ENCODE measurements at places on chromosomes 4 and X.

DNA sequence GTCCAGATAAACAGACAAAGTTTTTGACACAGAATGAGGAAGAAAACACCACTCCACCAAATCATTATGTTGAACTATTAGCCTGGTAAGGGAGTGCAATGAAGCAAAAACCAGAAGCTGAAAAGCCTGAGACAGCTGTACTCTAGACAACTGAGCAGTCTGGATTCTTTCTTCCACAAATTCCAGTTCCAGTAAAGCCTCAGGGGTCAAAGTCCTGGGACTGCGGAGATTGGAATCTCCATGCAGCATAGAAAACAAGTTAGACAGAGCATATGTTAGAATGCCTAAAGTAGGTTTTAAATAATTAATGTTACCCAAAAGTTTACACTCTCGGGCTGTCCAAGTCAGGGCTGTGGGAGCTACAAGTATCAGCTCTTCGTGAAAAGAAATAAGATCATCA, 263.2 kb downstream of the TECRL start:
- DNase-seq: no peak

- DNase-seq: no peak
These were observed 76.1 kb upstream of the FHDC1 start for GRCh38 chr4:152860046-152860445.

DNA sequence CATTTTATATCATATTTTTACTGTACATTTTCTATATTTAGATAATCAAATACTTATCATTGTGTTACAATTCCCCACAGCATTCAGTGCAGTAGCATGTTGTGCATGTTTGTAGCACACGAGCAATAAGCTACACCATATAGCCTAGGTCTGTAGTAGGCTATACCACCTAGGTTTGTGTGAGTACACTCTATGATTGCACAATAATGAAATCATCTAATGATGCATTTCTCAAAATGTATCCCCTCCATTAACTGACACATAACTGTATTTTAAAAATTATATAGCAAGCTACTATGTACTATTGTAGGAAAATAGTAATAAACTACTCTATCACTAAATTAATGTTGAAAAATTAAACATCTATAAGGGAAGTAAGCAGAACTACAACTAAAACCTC, 518.4 kb upstream of the PABPC4L start:
- DNase-seq: no peak

DNA sequence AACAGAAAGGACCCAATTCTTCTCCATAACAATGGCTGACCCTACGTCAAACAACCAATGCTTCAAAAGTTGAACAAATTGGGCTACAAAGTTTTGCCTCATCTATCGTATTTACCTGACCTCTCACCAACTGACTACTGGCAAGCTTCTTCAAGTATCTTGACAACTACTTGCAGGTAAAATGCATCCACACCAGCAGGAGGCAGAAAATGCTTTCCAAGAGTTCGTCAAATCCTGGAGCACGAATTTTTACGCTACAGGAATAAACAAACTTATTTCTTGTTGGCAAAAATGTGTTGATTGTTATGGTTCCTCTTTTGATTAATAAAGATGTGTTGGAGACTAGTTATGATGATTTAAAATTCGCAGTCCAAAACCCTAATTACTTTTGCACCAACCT, 6.7 kb upstream of the GAB1 start:
- no peak for DNase-seq

- no peak for DNase-seq
These were observed 24.1 kb downstream of the CT45A1 start for GRCh38 chrX:135737366-135738071.

GRCh38 chr4:28784188-28784587, 1923.5 kb downstream of the STIM2 start:
- DNase-seq: no peak
